ENCODE measurements at places on chromosomes 5 and 9.
A peak's percentile ranks its signal among the peaks of the same experiment; 100 is the strongest.

GRCh38 chr5:151886546-151887275 lies 37.9 kb downstream of the GLRA1 start:
- no peak for ATAC-seq

DNA sequence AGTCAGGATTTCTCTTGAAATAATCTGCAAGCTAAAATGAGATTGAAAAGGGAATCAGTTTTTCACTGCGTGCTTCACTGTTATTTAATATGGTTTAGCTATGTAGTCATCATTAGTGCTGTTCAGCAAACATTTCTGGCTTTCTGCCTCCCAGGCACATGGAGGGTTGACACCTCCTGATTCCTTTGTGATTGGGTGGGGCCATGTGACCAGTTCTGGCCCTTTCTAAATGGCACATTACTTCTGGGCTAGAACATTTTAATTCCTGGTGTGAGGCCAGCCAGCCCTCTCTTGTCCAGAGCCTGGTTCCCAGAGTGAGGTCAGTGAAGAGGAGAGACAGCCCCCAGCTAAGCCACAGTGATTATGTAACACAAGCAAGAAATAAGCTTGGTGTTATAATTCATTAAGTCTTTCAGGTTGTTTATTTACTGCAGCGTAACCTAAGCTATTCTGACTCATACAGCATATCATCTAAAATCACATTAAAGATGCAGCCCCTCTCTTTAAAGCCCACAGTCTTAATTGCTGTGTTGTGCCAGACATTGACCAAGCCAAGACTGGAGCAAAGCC lies 17.4 kb upstream of the ARSI start:
- ATAC-seq = no peak

DNA sequence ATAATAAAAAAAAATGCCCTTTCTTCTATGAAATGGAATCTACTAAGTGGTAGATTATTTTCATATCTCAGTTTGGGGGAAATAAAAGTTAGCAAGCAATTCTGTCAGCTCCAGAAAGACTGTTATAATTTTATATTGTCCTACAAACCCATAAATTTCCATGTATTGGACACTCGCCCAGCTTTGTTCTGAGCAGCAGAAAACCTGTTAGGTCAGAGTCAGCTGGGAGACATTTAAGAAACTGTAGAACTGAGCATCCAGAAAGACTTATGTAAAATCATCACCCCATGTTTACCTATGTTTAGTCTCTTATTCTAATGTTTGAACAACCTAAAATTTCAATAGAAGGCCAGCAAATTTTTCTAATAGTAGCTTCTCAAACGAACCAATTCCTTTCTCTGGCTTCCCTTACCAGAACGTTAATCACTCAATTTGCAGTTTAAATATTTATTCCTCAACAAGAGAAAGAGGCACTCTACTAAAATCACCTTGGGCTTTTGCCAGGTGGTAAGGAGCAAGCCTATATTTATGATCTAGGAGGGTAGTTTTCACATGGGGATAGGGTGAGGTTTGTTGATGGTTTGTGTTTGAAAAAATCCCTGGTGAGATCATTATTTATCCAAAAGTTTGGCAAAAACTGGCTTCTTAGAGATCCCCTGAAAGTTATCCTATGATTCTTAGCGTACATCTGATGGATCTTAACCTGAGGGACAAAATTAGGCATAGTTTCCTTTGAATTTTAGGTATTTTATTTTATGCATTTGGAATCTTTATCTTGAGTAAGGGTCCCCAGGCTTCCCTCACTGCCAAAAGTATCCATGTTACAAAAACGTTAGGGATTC lies 34.4 kb downstream of the MACROH2A1 start:
- ATAC-seq = no peak

- ATAC-seq = no peak
Measured at GRCh38 chr5:5419291-5420210, 2.9 kb upstream of the ICE1 start.

DNA sequence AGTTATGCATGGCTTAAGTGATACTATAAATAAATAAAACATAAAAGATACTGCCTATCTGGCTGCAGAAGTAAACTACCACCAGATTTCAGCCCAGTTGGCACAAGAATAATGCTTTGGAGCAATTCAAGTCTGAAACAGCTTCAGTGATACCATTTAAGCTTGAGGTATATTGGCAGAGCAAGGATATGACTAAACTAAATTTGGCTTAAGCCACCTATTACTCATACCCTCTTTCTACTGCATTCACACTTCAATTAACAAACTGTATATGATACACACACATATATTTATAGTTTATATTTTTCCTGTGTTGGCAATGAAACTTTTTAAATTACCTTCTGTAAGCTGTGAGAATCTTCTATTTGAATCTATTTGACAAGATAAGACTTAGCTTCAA lies 431.9 kb downstream of the ANXA1 start:
- no peak for ATAC-seq

GRCh38 chr9:104682642-104683041 lies 11.7 kb upstream of the OR13D1 start:
- ATAC-seq = peak; percentile 34

- no peak for ATAC-seq
Measured at GRCh38 chr5:24923400-24923799, 278.6 kb upstream of the CDH10 start.

- no peak for ATAC-seq
Measured at GRCh38 chr9:93646640-93647178, 70.3 kb downstream of the PHF2 start.

GRCh38 chr5:6080930-6081726 lies 297.2 kb downstream of the MED10 start:
- no peak for ATAC-seq

DNA sequence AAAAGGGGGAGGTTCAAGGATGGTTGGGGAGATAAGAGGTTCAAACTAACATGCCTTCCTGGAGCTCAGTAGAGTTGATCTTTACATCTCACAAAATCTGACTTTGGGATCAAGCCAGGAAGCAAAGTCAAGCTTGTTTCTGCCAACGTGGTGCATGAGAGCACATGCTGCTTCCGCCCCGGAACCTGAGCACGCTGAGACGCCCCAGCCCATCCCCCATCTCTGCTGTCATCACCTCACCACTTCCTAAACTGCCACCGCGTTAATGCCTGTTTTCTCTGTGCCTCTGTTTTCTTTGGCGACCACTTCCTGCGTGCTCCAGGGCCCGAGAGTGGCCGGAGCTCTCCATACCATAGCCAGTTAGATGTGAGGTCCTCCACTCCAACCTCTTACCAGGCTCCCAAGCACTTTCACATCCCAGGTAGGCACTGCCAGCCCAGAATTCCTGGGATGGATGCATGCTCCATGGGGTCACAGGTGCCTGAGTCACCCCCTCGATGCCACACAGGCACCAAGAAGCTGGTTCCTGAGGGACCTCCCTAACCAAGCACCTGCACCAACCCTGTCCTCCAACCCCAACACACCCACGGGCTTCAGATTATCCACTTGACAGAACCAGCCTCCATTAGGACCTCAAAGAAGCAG lies 31.2 kb upstream of the AFAP1L1 start:
- ATAC-seq = no peak

GRCh38 chr5:7410936-7411511 lies 15.1 kb downstream of the ADCY2 start:
- peak; percentile 49 for ATAC-seq

DNA sequence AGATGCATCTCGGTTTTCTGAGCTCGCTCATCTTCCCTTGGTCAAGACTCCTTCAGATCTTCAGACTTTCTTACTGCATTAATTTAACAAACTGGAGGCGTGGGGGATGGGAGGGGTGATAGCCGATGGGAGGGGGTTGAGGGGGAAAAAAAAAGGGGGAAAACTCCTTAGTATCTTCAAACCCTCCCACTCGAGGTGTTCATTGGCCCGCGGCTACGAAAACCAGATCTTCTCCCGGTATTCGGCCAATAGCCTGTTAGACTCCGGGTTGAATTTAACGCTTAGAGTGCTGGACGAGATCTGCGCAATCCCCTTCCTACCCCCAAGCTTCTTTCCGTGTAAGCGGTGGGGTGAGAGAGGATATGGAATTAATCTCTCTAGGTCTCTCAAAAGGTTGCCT lies 689 bp upstream of the GLRA1 start:
- ATAC-seq = no peak

- no peak for ATAC-seq
Measured at GRCh38 chr5:18984559-18985080, 1003.4 kb downstream of the CDH18 start.

DNA sequence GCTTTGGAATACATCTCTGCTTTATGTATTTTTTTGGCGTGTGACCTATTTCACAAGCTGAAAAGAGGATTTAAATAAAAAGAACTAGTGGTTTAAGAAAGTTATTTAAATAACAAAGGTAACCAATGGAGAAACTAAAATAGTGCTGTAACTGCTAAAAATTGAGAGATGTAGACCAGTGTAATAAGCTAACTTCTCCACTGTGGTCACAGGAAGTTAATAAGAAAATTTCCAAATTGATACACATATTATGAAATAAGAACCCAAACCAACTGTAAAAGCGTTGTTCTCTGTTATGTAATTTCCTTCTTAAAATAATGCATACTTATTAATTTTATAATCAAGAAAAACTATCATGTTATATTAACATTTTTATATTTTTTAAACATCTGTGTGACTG lies 29.1 kb upstream of the ZFAND5 start:
- no peak for ATAC-seq

GRCh38 chr5:72433522-72433921 lies 73.7 kb downstream of the ZNF366 start:
- no peak for ATAC-seq

GRCh38 chr9:135901826-135902225 lies 5.5 kb downstream of the CAMSAP1 start:
- no peak for ATAC-seq

DNA sequence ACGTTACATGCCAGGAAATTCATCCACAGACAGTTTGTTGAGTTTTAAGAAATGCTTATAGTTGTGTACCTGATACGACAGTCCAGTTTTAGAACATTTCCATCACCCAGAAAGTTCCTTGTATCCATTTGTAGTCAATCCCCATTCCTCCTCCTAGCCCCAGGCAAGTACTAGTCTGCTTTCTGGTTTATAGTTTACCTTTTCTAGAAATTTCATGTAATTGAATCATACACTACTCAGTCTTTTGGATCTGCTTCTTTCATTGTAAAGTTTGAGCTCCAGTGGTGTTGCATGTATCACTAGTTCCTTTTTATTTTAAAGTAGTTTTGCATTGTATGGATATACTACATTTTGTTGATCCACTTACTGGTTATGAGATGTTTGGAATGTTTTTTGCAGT lies 291.2 kb downstream of the AOPEP start:
- no peak for ATAC-seq

- peak; percentile 28 for ATAC-seq
Measured at GRCh38 chr5:179227580-179228311, 117.5 kb downstream of the ADAMTS2 start.

DNA sequence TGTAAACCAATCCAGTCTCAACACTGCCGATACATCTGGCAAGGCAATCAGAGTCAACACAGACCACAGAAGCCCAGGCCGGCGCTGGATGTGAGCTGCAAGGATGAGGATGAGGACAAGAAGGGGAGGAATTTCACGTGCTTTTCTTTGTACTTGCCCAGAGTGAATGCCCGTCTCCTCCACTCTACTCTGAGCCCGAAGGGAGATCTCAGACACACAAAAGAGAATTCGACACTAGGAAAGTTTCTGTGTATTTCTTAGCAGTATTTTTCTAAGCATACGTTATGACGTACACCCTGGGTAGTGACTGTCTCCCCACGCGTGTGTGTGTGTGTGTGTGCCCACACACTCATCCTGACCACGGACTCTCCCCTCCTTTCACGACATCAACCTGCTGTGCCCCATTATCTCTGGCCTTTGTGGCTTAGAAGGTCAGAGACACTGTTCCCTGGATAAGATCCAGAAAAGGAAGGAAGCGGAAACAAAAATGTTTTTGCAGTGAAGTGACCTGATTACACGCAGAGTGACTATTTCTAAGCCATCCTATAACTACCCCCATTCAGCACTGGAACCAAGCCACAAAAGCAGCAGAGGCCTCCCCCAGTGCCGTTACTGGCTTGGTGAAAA lies 227.3 kb upstream of the DAPK1 start:
- ATAC-seq = no peak

DNA sequence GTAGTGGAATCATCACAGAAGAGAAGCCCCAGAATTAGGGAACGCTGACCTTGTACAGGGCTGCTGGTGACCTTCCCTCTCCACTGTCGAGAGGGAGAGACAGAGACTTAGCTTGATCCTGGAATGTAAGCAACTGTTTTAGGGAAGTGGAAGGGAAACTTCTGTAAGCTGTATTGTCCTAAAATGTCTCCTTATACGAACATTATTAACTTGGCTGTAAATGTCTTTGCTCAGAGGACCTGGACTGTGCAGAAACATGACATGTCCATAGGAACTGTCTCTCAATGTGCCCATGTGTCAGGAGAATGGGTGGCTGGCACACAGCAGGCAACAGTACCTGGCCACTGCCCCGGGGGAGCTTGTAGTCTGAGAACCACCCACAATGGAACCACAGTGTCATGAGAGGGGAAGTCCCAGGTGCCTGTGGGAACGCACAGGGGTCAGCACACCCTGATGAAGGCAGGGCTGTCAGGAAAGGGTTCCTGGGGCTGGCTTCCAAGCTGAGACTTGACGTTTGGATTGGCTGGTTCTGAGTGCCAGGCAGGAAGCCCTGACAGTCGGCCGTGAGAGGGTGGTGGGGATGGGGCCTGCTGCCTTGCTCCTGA lies 34.0 kb downstream of the DAP start:
- ATAC-seq = peak; percentile 94

DNA sequence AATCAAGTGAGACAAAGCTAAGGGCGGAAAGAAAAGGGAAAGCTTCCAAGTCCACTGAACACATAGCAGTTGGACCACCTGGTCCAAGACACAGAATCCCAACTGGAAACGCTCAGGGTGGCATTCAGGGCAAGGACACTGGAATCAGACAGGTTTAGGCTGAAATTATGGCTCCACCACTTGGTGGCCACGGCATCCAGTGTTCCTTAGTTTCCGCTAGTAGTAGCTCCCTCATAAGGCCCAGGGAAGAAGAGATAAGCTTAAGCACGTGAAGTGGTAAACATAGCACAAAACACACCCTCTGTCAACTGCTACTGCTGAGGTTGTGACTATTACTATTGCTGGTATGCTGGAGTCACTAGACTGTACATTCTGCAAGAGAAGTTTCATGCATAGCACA lies 209.4 kb downstream of the GLIS3 start:
- ATAC-seq = no peak

GRCh38 chr5:122067390-122067789 lies 10.7 kb downstream of the LOX start:
- no peak for ATAC-seq

DNA sequence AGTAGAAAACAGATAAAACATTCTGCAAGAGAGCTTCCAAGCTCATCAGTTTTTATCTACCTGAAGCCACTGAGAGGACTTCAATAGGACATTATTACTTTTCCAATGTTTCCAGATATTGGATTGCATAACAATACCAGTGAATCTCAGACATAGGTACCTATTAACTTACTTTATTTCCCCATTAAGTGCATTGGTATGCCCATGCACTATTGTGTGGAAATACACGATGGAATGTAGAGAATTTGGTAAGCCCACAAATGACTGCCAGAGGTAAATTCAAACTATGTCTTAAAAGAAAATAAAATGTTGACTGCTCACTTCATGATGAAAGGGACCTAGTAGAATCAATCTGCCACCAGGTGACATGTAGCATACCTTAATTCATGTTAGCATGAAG lies 48.1 kb upstream of the PRR16 start:
- no peak for ATAC-seq
